NCI-H187 treated with DMSO at 0.1 percent for 48 hours (cell line): ENCODE measurements at places on chromosomes 3 and 15.

DNA sequence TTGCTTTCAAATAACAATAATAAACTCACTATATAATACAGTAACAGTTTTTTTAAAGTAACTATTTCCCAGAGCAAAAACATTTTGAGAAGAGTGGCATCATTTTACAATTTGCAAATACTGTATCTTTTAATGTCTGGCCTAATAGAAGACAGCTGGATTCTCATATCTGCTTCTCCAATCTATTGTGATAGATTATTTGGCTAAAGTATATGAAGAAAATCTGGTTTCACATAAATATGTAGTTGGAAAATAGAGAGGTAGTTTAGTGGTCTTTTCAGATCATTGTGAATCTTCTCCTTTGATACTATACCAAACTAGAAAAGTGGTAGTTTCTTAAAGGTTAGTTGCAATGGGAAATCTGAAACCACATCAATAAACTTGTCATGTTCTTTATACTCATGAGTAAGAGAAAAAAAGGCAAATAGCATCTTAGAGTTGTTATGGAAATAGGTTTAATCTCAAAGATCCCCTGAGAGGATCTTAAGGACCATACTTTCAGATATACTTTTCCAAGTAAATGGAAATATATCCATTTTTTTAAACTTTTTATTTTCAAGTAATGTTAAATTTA lies 124.8 kb upstream of the NR2E3 start:
- no peak for DNase-seq

GRCh38 chr3:71984843-71985613 lies 200.1 kb upstream of the PROK2 start:
- DNase-seq: no peak

GRCh38 chr3:171420667-171421066 lies 39.5 kb downstream of the TNIK start:
- DNase-seq: no peak

DNA sequence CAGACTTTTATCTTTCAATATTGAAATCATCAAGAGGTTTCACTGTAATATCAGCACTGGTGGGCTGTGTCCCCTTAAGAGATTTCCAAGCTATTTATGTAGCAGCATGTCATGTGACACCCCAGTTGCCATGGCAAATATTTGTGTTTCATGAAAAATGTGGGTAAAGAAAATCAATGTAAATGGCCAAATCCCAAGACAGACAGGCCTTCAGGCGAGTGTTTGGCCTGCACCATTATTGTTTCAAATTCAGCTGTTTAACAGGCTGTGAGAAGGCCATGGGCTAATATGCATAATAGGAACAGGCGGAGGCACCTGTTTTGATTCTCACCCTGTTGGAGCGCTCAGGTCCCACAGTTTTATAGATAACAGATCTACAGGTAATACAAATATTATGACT lies 104.2 kb downstream of the IQCH start:
- no peak for DNase-seq

- DNase-seq: no peak
Measured at GRCh38 chr3:42273361-42273760, 7.4 kb upstream of the CCK start.

GRCh38 chr3:177689869-177690268 lies 492.6 kb upstream of the TBL1XR1 start:
- no peak for DNase-seq

- DNase-seq: no peak
Measured at GRCh38 chr3:13370609-13371008, 49.5 kb downstream of the NUP210 start.

GRCh38 chr3:30435861-30436331 lies 170.5 kb upstream of the TGFBR2 start:
- DNase-seq: no peak

DNA sequence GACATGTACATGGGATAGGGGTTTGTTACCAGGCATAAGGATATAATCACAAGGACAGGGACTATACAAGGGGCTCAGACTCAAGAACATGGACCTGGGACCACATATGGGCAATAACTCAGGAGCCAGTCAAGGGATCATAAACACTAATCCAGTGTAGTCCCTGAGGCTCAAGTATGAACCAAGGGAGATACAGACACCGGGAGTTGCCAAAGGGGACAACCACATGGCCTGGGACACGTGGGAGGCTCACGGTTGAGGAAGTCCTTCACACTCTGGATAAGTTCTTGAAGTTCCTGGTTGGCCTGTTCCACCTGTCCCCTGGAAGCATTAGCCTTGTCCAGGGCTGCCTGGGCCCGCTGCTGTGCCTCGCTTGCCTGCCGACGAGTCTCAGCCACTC lies 1.8 kb upstream of the USP19 start:
- no peak for DNase-seq

DNA sequence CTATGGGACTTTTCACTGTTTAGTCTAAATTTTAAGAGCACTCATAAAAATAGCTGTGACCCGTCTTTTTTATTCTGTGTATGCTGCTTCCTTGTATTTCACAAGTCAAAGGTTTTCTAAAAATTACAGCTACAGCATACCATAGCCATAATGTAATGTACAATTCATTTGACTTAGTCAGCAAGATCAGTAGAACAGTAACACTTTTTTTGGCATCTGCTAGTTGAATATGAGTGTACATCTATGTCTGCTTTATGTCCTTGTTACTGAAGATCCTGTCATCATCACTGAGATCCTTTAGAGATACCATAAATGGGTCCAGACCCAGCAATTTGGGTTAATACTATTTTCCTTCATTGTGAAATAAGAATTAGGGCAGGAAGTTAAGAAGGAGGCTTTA lies 42.2 kb downstream of the CMSS1 start:
- DNase-seq: no peak

- no peak for DNase-seq
Measured at GRCh38 chr3:124631727-124632126, 98.5 kb upstream of the UMPS start.

- no peak for DNase-seq
Measured at GRCh38 chr15:99385865-99386264, 134.6 kb downstream of the LRRC28 start.

GRCh38 chr3:151684094-151684493 lies 49.6 kb upstream of the AADACL2 start:
- DNase-seq: no peak

GRCh38 chr3:58899159-58899952 lies 150.5 kb downstream of the CFAP20DC start:
- no peak for DNase-seq

- DNase-seq: no peak
Measured at GRCh38 chr15:70165716-70166284, 68.1 kb upstream of the TLE3 start.

GRCh38 chr15:34366271-34367065 lies 528 bp downstream of the LPCAT4 start:
- DNase-seq: no peak

DNA sequence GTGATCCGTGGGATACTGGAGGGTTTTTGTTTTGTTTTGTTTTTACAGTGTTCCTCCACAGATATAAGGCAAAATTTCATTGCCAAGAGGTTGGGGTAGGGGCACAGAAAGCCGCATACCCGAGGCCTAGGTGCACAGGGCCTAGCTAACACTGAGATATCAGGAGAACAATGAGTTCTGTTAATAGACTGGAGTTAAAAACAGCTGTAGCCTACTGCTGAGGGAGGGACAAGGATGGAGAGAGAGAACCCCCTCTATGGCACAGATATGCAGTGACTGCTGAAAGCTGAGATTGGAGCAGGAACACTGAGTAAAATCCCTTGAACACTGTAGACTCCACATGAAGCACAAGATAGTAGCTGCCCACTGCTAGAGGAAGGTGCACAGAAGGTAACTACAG lies 53.1 kb upstream of the MAP3K13 start:
- DNase-seq: no peak

- DNase-seq: no peak
Measured at GRCh38 chr15:64286473-64286872, 69.5 kb downstream of the CSNK1G1 start.

GRCh38 chr3:161333696-161334095 lies 37.6 kb downstream of the SPTSSB start:
- no peak for DNase-seq

- no peak for DNase-seq
Measured at GRCh38 chr3:194584866-194585265, 48.4 kb downstream of the TMEM44 start.

DNA sequence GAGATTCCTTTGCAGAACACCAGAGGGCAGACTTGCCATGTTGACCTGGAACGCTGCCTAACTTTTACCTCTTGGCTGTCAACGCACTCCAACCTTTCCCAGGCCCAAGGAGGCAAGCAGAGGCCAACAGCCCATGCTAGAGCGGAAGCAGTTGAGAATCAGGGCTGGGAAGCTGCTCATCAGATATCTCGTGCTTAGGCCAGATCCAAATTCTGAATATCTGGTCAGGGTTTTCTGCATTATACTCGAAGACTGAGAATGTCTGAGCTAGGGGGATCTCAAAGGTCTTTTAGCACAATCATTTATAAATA lies 2.5 kb downstream of the XIRP1 start:
- no peak for DNase-seq

DNA sequence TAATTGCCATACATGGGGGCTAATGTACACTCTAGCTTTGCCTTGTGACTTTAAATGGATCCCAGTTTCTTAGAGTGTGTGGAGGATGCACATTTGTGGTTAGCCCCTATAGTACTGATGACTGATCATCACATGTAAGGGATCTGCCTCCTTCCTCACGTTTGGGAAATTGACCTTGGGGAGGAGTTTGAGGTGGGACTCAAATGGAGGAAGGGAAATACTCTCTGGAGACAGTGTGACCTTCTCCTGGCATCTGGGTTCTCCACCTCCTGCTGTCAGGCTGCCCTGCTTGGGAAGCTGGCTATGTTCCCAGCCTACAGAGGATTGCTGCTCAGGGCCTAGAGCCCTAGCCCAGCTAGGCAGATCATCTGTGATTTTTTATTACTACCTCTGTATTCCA lies 48.7 kb downstream of the PPM1L start:
- DNase-seq: no peak

DNA sequence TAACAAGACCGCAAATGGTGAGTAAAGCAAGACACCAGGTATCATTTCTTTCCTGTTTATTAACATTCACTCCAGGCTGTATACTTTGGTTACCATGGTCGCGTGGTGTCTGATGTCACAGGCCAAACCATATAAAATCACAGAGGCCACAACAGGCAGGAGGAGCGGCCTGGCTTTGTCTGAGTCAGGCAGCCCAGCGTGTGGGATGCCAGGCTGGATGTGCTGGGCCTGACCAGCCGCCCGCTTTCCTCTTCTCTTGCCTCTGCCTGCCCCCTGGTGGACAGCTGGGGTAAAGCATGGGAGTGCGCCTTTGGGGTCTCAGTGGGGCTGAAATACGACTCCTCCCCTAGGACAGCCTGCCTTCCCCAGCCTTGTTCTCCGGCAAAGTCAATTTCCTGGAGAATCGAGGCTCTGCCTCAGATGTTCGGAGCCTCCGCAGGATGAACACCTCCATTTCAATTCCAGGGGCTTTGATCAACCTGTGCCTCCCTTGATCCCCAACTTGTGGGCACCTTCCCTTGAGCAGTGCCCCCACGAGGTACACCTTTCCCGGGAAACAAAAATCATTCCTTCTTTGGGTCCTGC lies 78.2 kb downstream of the CCNL1 start:
- DNase-seq: no peak

- DNase-seq: no peak
Measured at GRCh38 chr3:184524981-184525336, 36.6 kb upstream of the EPHB3 start.

- DNase-seq: no peak
Measured at GRCh38 chr3:178826435-178827123, 245.0 kb downstream of the ZMAT3 start.
